ENCODE measurements at places on chromosomes 3 and 15. TPM values are rescaled to one million over a fixed set of nuclear protein-coding genes. Genes with fewer than 3 reads are reported as not detected.
A peak's percentile ranks its signal among the peaks of the same experiment; 100 is the strongest.

- H3K27ac ChIP-seq: peak overlapping the region; percentile 87
- H3K4me3 ChIP-seq: peak overlapping the region; percentile 93
- no peaks in the 10 kb centered on the region for H3K36me3 ChIP-seq
- H3K4me1 ChIP-seq: peaks cover 30% of the 10 kb centered on the region
- DNase-seq: no peak
Observed at GRCh38 chr3:20041197-20041780, 1.0 kb downstream of the KAT2B start.

GRCh38 chr15:85963262-85963760 is 116.4 kb upstream of the AGBL1 start:
- H3K36me3 ChIP-seq: no peaks in the 10 kb centered on the region
- H3K4me3 ChIP-seq: no peak overlapping the region
- H3K4me1 ChIP-seq: no peaks in the 10 kb centered on the region
- peaks cover 2% of the 10 kb centered on the region for H3K27me3 ChIP-seq

DNA sequence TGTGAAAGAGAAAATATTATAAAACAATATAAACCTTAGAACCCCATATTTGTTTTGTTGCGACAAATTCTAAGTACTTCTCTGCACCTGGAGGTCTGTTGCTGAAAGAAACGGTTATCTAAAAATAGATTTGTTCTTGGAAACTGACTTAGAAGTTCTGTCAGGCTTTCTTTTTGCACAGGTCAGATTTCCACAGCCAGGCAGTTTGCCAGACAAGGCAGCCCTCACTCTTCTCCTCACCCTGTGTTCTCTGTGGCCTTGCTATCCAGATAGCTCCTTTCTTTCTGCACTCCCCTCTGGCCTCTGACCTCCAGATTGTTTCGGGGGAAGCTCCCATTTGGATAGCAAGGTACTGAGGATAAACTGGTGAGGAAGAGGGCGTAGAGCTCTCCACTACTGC is 413.3 kb upstream of the ONECUT1 start:
- no peak for DNase-seq
- no peaks in the 10 kb centered on the region for H3K36me3 ChIP-seq
- peaks cover 7% of the 10 kb centered on the region for H3K27me3 ChIP-seq
- no peak overlapping the region for H3K27ac ChIP-seq

The GOLGA6B gene
- not detected for total RNA-seq

GRCh38 chr3:128648940-128649663 is 1.5 kb downstream of the RPN1 start:
- H3K4me1 ChIP-seq: peaks cover 31% of the 10 kb centered on the region
- peak overlapping the region; percentile 93 for H3K27ac ChIP-seq
- peaks cover 3% of the 10 kb centered on the region for H3K36me3 ChIP-seq
- H3K27me3 ChIP-seq: no peaks in the 10 kb centered on the region
- no peak for DNase-seq

The RTP4 gene
- not detected for total RNA-seq

DNA sequence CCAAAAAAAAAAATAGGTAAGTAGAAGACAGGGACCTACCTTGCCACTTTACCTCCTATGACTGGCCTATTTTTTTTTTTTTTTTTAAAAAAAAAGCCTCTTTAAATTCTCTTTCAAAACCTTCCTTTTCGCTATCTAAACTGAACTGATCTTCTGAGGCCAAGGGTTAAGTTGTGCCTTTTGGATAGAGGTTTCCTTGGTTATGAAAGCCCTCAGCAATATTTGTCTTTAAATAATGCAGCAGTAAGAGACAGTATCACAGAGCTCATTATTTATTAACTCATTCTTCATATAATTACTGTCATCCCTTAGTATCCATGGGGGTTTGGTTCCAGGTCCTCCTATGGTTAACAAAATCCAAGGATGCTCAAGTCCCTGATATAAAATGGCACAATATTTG is 9.0 kb downstream of the MIX23 start:
- H3K27me3 ChIP-seq: no peaks in the 10 kb centered on the region
- peaks cover 3% of the 10 kb centered on the region for H3K36me3 ChIP-seq
- H3K27ac ChIP-seq: no peak overlapping the region
- no peak for DNase-seq

The ZIC1 gene
- 57.3 TPM for total RNA-seq

GRCh38 chr3:136547293-136547692 is 204.9 kb downstream of the STAG1 start:
- peaks cover 12% of the 10 kb centered on the region for H3K4me1 ChIP-seq
- DNase-seq: no peak
- peak overlapping the region; percentile 70 for H3K27ac ChIP-seq
- no peaks in the 10 kb centered on the region for H3K27me3 ChIP-seq
- H3K4me3 ChIP-seq: no peak overlapping the region

Measured in chondrocyte (in vitro differentiated cells).